SW 1271 (cell line): ENCODE measurements at places on chromosomes 5 and 9.

- no peak for DNase-seq
Observed at GRCh38 chr5:179163236-179164155, 103.3 kb downstream of the ZNF354C start.

- DNase-seq: no peak
Observed at GRCh38 chr5:16065831-16066230, 113.8 kb downstream of the MARCHF11 start.

GRCh38 chr5:53211799-53212198, 102.2 kb upstream of the MOCS2 start:
- no peak for DNase-seq

DNA sequence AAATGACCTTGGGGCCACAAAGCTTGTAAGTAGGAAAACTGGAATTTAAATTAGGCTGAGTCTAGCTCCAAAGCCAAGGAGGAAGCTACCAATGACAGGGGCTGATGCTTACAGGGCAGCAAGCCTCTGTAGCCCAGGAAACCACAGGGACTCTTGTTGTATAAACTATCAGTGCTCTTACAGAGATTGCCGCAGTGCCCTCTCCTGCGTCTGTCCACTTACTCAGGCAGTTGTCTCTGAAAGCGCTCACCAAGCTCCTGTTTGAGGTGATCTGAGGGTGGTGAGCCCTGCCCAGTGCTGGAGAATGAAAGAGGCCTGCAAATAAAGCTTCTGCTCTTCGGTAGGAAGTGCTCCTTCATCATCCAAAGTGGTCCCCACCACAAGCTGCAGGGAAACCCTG, 498.8 kb downstream of the ARHGEF28 start:
- DNase-seq: no peak

GRCh38 chr5:77218263-77218662, 7.8 kb downstream of the PDE8B start:
- DNase-seq: no peak

DNA sequence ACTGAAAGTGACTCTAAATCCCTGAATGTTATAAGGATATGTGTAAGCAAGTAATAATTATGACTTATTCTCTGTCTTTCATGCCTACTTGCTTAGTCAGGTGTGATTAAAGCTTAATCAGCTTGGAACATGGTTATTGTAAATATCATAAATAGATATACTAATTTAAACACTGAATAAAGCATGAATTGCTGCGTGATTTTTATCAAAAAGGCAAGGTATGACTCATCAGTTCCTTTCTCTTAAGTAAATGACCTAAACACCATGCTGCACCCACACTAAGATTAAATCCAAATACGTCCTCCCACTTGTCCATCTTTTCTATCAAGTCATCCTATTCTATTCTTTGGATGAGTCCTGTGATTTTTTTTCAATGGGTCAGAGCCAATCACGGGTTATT, 124.6 kb upstream of the MTAP start:
- peak; percentile 20 for DNase-seq

GRCh38 chr9:135979547-135980166, 18.5 kb upstream of the UBAC1 start:
- no peak for DNase-seq

- DNase-seq: no peak
Observed at GRCh38 chr5:135429301-135430134, 17.6 kb downstream of the DCANP1 start.

GRCh38 chr5:56751572-56752313, 63.6 kb upstream of the MAP3K1 start:
- no peak for DNase-seq

DNA sequence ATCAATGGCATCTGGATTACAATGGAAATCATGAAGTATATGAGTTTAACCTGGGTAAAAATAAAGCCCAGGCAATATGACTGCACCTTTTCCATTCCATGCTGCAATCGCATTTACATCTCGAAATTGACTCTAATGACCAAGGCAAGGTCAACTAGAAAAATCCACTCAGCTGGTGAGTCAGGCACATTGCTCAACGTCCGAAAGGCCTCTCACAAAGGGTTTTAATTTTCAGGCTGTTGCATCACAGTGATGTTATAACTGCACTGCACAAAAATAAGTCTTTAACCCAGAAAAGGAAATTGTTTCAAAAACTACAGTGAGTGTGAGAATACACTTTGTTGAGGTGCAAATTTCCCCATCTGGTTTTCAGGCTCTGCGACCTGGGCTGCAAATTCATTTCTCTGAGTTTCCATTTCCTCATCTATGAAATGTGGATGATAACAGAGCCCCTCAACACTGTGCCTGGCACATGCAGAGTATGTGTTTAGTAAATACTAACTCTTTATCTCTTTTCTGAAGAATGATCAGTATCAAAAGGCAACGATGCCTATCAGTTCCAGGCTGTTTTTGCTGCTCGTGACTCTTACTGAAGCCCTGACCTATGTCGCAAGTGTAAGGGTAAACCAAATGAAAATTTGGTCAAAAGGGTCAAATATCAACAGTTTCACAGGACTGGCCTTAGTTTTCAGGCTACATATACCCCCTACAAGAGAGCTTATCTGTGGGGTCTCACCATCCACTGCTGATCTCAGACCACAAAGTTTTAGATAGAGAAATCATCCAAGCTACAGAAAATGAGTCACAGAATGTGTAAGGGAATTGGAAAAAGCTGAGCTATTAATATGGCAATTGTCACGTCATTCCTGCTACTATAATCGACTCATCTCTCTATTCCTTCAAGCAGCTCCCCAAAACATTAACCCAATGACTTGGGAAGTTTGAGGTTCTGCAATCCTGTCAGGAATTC, 4.1 kb downstream of the NFIL3 start:
- peak; percentile 75 for DNase-seq

GRCh38 chr9:80595192-80595591, 1023.4 kb downstream of the TLE4 start:
- DNase-seq: no peak
